GM18507 (cell line): ENCODE measurements at places on chromosomes 6 and 20.

GRCh38 chr6:105886066-105886813, 199.9 kb upstream of the PRDM1 start:
- no peak for DNase-seq

GRCh38 chr6:164337024-164337924, 922.8 kb downstream of the QKI start:
- DNase-seq, result no peak

DNA sequence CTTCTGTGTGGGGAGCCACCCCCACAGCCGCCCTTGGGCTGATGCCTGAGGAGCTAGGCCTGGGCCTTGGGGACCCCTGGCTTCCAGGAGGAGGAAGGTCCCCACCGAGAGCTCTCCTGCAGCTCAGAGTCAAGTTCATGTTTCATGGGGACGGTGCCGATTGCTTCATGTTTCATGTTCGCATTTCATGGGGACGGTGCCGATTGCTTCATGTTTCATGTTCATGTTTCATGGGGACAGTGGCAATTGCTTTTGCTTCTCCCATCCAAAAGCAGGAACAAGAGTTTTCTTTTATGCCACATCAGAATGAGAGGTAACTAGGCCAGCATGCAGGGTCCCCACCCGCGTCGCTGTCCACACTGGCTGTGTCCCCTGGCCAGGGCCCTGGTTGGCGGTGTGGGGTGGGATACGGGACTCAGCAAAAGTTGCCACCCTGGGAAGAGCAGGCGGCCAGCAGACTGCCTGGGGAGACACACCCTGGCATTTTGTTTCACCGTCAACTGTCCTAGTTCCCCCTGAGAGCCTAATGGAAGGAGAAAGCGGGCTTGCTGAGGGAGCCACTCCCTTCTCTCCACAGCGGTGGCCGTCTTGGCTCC, 46.0 kb downstream of the DACT2 start:
- DNase-seq, result no peak

DNA sequence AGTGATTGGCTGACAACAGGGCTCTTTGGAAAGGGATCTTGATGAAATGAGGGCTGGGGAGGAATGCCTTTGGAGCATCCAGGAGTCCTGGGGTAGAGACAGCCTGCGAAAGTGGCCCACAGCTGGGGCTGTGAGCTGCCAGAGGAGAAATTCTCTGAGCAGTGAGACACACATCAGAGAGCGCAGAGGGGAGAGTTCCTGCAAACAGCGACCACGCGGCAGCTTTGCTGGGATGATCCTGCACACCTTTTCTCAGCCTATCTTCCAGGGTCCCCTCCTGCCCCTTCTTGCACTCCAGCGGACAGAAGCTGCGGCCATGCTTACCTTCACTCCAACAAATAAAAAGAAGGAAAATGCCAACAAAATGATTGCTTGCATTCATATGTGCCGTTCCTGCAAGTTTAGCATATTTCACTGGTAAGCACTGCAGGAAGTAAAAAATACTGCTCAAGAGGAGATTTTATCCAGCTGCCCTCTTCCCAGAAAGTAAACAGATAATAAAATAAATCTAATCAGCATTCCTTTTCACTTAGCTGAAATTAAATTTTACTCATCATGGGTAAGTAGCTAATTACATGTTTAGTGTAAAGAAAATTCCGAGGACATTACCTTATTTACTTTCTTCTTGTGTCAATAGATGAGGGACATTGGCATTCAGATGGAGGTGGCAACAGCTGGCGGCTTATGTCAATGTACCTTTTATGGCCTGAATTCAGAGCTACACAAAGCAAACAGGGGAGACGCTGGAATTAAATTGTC, 339.9 kb upstream of the ARID1B start:
- no peak for DNase-seq

GRCh38 chr20:5827098-5827853, 77.1 kb downstream of the SHLD1 start:
- DNase-seq, result no peak

DNA sequence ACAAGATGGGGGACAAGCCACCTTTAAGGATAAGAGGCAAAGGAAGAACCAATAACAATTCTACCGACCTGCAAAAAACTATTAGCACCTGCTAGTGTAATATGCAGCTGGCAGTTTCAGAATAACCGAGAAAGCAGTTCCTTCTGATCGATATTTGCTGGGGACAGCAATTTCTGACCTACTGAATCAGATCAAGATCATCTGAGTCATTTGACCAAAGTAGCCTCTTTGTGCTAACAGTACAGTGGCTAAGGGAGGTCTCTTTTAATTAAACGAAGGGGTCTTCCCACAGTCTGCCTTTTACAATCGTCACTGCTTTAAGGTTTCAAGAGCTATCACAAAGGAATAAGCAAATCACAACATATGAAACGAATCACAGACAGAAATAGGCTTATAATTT, 318.9 kb downstream of the BTBD9 start:
- no peak for DNase-seq

DNA sequence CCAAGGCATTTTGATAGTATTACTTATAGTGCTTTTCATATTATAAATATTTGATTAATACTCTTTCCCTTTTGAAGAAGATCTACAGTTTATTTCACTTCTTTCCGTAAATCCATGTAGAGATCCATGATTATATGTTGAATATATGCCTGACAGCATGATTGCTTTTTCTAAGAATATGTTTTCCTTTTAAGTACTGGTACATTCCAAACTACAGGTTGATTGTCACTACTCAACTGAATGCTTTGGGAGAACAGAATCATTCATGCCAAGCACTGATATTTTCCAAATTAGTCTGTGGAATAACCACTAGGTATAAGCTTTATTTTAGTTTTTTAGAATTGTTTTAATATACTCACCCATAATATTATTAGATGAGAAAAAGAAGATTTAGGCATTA, 330.2 kb downstream of the BCKDHB start:
- DNase-seq, result no peak

DNA sequence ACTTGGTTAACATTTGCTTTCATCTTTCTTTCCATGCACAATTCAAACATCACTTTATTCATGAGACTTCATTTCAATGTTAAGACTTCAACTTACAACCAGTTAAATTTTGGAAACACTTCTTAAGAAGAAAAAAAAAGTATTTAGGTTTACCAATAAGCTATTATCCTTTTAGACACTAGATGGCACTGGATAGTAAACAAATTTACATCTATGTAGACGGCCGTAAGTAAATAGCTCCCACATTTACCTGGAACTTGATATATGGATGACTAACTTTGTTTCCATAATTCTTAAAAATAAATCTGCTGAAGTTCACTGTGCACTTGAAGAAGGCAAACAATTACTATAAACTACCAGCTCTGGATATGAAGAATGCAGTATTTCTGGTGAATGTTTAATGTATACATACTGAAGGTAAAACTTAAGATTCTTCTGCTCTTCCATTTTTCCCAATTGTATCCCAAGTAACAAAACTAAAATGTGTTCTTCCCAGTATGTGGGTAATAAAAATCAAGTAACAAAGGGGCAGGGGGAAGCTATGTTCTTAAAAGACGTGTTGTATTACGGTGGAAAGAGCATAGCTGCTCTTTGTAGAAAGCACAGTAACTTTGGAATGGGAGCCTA, 130.6 kb upstream of the C6orf118 start:
- DNase-seq, result no peak

- DNase-seq, result no peak
Observed at GRCh38 chr6:144725736-144726522, 440.8 kb downstream of the UTRN start.

GRCh38 chr6:107218142-107218541, 102.8 kb upstream of the BEND3 start:
- no peak for DNase-seq

DNA sequence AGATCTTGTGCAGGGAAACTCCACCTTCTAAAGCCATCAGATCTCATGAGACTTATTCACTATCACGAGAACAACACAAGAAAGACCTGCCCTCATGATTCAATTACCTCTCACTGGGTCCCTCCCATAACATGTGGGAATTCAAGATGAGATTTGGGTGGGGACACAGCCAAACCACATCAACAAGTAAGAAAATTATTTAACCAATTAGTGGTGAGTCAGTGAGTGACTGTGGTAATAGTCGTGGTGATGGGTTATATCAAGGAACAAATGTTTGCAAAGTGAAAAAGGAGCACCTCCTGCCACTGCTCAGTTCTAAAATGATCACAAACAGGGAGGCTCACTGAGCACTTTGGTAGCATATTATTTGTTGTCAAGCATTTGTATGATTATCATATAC, 20.6 kb downstream of the EPM2A start:
- DNase-seq, result no peak

DNA sequence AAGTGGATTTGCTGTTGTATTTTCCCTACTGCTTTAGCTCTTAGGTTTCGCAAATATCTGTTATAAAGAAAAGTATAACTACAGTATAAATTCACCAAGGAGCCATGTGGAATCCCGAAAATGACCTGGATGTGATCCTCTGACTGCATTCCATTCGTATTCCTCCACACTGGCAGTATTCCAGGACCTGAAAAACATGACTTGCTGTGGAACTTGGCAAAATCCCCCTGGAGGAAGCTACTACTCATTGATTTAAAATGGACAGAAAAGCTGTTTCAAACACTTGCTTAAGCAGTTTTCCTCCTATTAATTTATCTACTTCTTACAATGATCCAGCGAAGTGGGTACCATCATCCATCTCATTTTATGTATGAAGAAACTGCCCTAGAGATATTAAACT, 13.3 kb upstream of the ENPP5 start:
- DNase-seq, result no peak

DNA sequence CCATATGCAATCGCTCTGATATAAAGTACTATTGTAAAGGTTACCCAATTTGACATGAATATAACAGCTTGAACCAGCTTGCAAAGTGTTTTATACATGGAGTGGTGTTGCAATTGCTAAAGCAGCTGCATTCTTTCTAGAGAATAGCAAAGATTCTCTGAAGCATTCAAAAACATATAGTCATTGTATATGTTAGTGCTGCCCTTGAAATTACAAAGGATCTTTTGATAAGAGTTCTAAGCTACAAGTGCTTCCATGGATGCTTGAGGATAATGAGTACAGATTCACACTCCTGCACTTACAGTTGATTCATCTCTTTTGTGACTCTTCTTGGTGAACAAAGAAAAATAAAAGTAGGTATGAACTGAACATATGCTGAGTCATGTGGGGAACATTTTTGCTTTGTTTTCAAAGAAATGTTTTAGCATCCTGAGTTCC, 175.7 kb downstream of the ALDH8A1 start:
- DNase-seq, result no peak

GRCh38 chr20:11755071-11755841, 162.4 kb upstream of the BTBD3 start:
- no peak for DNase-seq

DNA sequence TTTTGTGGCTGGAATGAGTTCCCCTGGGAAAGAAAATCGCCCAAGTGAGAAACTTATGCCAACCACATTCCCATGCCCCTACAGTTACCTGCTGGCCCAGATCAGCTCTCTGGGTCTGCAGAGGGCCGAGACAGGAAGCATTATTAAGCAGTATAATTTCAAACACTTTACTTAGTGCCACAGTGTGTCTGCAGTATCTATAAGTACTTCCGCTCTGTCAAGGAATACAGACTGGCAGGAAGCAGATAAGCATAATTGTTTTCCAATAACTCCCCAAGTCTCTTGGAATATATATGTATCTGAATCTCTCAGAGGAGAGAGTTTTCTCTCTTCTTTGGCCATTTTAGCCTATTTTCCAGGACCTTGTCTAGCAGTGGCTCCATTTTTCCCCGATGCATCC, 24.9 kb downstream of the SAYSD1 start:
- DNase-seq, result no peak

DNA sequence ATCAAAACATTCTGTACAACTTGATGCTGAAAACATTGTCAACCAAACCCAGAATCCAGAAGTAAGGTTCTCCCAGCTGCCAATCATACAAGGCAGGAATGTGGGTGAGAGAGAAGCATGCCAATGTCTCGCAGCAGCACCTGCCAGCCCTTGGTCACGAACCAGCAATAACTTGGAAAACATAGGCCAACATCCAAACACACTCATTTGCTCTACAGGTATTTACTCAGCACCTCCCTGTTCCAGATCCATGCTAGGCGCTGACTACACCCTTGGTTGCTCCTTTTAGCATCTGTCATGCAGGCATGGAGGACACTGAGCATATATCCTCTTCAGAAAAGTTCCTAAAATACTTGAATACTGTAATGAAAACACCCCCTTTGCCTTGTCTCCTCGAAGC, 63.6 kb downstream of the FAXC start:
- no peak for DNase-seq

GRCh38 chr20:24588047-24588635, 118.7 kb downstream of the SYNDIG1 start:
- no peak for DNase-seq

DNA sequence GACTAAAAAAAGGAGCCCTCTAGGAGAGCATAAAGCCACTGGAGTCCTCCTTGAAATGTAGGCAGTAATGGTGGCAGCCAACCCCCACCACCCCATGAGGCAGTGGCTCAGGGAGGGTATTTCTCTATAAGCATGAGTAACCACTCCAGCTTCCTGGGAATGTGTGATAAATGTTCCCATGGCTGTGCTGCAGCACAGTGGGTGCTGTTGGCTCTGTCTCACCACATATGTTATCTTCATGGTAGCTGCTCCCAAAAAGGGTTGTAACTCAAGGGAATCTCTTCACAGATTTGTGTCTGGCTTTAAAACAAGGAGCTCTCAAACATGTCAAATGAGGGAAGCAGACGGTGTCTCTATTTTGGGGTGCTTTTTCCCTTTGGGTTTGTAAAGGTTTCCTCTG, 7.5 kb upstream of the PHACTR1 start:
- no peak for DNase-seq

GRCh38 chr6:41877051-41877680, 18.0 kb downstream of the USP49 start:
- no peak for DNase-seq

DNA sequence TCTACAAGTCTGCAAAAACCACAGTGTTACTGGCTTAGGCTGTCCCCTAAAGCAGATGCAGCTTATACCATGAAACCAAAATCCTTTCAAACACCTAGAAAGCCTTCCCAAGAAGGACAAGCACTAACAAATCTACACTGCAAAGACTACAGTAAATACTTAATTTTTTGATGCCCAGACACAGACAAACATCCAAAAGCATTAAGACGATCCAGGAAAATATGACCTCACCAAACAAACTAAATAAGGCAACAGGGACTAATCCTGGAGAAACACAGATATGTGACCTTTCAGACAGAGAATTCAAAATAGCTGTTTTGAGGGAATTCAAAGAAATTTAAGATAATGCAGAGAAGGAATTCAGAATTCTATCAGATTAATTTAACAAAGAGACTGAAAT, 423.5 kb downstream of the COL12A1 start:
- no peak for DNase-seq

DNA sequence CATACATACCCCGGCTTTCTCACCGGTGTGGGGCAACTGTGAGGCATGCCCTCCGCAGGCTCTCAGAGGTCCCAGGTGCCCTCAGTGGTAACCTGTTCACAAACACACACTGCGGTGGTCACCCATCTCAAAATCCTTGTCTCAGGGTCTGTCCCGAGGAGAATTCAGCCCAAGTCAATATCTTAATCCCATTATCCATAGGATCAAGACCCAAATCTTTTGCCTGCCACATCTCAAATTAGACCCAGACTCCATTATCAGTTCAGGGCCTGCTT, 140.8 kb downstream of the CDC5L start:
- DNase-seq, result no peak

- no peak for DNase-seq
Observed at GRCh38 chr6:113786168-113786567, 71.0 kb upstream of the MARCKS start.

GRCh38 chr20:43974695-43975094, 60.0 kb downstream of the TOX2 start:
- no peak for DNase-seq
